Naive thymus-derived CD8-positive, alpha-beta T cell (primary cell): ENCODE measurements at places on chromosomes 3 and 15. TPM values are rescaled to one million over a fixed set of nuclear protein-coding genes. Genes with fewer than 3 reads are reported as not detected.

Gene ASB14
- not detected for total RNA-seq

DNA sequence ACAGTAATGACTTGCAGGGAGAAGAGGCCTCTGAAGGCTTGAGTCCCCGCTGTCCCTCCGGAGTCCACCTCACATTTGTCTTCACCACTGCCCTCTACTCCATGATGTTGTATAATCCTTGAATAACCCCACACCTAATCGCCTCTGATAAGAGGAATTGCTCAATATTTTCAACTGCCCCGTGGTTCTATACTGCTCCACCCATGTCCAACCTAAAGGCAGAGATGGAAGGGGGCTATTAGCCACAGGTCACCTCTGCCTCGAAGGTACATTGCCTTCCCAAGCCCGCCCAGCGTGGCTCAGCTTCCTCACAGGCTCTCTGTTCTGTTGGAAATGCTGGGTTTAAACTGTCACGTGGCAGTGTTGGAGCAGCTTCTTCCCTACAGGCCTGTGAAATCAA lies 12.4 kb downstream of the TLR9 start:
- H3K4me3 ChIP-seq: no peak overlapping the region
- peaks cover 23% of the 10 kb centered on the region for H3K4me1 ChIP-seq
- H3K27me3 ChIP-seq: no peaks in the 10 kb centered on the region
- H3K36me3 ChIP-seq: peaks cover 23% of the 10 kb centered on the region
- H3K27ac ChIP-seq: no peak overlapping the region

- H3K27ac ChIP-seq: peak overlapping the region; percentile 98
- H3K36me3 ChIP-seq: peaks cover 3% of the 10 kb centered on the region
- no peaks in the 10 kb centered on the region for H3K27me3 ChIP-seq
- peak overlapping the region; percentile 100 for H3K4me3 ChIP-seq
- DNase-seq: peak; percentile 44
Observed at GRCh38 chr3:25665315-25666280, 891 bp upstream of the TOP2B start.

Gene ELL3
- 4.4 TPM for total RNA-seq

DNA sequence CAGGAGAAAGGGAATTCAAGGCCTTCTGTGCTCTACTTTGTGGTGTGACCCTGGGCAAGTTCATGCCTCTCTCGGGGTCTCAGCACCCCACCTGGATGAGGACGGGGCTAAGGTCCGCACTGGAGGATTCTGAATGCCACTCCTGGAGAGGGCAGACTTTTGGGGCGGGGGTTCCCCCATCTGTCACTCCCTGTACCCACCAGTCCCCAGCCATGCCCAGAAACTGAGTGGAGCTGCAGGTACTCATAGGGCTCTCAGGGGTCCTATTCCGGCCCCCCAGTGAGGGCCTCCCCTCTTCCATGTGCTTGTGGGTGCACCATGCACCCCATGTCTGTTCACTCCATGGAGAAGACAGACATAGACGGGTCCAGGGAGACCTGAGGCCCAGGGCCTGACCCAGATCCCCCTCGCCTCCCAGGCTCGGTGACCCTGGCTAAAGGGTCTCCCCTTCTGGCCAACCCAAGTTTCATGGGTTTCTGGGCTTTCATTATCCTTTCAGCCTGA lies 26.0 kb downstream of the ACSBG1 start:
- H3K4me3 ChIP-seq: no peak overlapping the region
- peaks cover 1% of the 10 kb centered on the region for H3K4me1 ChIP-seq

- no peak for DNase-seq
- peaks cover 6% of the 10 kb centered on the region for H3K27me3 ChIP-seq
- no peaks in the 10 kb centered on the region for H3K36me3 ChIP-seq
- H3K27ac ChIP-seq: peak overlapping the region; percentile 34
- H3K4me3 ChIP-seq: no peak overlapping the region
- H3K4me1 ChIP-seq: peaks cover 17% of the 10 kb centered on the region
Observed at GRCh38 chr15:40072216-40072990, 33.4 kb upstream of the SRP14 start.

DNA sequence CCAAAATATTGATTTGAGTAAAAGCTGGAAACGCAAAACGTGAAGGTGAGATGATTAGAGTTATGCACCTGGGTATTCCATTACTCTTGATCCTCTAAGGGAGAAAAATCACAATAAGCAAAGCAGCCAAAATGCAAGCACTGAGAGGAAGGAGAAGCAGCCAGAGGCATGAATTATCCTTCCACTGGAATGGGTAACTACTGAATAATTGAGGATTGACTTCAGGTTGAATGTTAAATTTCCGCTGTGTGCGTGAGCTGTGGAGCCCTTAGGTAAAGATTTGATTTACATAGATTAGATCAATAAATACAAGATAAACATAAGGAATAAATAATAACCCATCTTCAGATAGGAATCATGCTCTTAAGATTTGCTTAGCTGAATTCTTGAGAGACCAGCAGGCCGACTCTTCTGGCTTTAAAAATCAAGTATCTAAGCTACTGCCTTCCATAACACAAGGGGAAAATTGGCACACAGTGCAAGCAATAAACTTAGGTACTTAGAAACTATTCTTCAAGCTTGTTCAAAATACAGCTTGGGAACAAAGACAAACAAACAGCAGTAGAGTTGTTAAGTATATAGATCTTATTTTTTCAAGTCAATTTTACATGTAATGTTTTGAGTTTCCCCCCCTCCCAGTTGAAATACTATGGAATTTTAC lies 1459.5 kb downstream of the ZPLD1 start:
- no peak for DNase-seq
- H3K27me3 ChIP-seq: no peaks in the 10 kb centered on the region
- no peak overlapping the region for H3K4me3 ChIP-seq
- no peak overlapping the region for H3K27ac ChIP-seq
- no peaks in the 10 kb centered on the region for H3K36me3 ChIP-seq
- no peaks in the 10 kb centered on the region for H3K4me1 ChIP-seq

- no peaks in the 10 kb centered on the region for H3K27me3 ChIP-seq
- no peak overlapping the region for H3K4me3 ChIP-seq
Observed at GRCh38 chr3:39287216-39288164, 7.7 kb upstream of the CX3CR1 start.

Gene APOD
- not detected for total RNA-seq

- H3K4me3 ChIP-seq: no peak overlapping the region
- H3K27me3 ChIP-seq: no peaks in the 10 kb centered on the region
- H3K27ac ChIP-seq: no peak overlapping the region
- no peak for DNase-seq
Observed at GRCh38 chr3:186922224-186922623, 8.1 kb upstream of the ST6GAL1 start.

Gene TAGLN3
- not detected for total RNA-seq

DNA sequence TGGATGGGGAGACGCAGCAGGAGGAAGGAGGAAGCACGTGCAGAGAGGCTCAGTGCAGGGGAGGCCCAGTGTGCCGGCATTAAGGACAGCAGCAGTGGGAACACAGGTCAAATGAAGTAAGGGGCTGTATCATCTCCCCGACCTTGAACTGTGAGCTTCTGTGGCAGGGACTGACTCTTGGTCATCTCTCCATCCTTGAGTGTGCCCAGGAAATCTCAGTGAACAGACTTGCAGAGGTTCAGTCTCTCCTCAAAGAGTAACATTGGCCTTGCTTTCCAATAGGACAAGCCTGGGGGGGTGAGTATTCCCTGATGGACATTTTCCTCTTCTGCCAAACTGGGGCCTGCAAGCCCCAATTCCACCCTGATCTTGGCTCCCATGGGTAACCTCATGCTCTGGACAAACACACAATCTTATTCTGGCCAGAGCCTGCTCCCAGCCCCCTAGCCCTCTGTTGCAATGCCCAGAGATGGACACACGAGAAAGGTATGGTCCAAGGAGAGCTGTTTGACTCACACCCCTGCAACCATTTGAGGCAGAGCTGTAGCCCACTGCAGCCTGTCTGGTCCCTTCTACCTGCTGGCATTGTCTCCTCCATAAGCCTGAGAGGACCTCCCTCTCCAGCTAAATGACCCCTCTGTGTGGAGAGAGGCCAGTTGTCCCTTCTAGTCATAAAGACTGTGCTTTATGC lies 50.9 kb downstream of the TLE3 start:
- no peak overlapping the region for H3K27ac ChIP-seq
- no peaks in the 10 kb centered on the region for H3K27me3 ChIP-seq
- DNase-seq: no peak
- no peak overlapping the region for H3K4me3 ChIP-seq
- H3K4me1 ChIP-seq: no peaks in the 10 kb centered on the region

DNA sequence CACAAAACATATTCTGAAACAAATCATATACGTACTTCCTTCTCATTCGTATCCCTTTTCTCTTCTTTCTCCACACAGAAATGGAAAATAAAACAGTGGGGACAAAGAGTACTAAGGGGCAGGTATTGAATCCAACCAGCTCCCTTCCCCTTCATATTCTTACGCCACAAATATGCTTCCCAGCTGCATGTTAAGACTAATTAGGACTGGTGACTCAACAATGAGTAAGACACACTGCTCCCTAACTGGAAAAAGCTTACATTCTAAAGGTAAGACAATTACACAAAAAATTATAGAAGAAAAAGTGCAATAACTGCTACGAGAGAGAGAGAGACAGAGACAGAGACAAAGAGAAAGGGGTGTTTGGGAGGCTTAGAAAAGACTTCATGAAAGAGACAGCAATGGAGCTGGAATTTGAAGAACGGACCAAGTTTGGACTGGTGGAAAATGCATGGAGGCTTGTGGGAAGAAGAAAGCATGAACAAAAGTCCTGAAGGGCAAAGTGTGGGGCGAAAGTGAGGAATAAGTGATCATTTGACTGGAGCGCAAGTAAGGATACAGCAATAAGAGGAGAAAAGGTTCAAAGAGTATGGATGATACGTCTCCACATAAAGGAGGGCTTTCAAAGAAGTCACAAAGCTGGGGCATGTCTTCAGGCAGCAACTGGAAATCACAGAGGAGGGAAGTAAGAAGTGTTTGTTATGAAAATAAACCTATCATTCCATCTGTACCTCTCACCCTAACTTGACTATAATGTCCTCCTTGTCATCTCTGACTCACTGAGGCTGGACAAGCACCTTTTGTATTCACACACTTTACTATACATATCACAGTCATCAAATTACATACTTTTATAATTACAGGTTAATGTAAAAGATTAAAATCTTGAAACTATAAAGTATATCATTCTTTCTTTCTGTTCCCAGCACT lies 49.2 kb downstream of the RYK start:
- no peak overlapping the region for H3K4me3 ChIP-seq
- DNase-seq: no peak
- H3K36me3 ChIP-seq: peaks cover 24% of the 10 kb centered on the region
- H3K4me1 ChIP-seq: peaks cover 8% of the 10 kb centered on the region
- H3K27ac ChIP-seq: no peak overlapping the region

DNA sequence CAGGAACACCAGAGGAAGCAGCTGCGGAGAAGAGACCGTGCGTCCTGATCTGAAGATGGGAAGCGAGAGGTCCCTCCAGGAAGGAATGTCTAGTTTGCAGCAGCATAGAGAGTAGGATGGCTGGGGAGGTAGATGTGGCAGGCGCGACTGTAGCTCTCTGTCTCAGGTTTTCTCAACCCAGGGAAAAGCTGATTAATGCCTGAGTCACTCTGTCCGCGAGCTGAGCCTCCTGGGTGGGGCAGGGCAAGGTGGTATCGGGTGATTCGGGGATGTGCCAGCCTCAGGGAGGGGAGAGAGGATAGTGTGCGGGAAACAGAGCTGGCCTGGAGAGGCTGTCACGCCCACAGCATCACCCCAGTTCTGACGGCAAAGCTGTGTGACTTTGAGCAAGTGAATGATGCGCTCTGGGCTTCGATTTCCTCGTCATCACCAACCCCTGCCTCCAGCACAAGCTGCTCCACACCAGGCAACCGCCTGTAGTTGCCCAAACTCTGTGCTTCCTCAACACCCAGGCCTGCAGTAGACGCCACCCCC lies 28.4 kb downstream of the CPN2 start:
- peaks cover 12% of the 10 kb centered on the region for H3K27me3 ChIP-seq
- H3K4me3 ChIP-seq: no peak overlapping the region
- no peaks in the 10 kb centered on the region for H3K4me1 ChIP-seq

GRCh38 chr15:65260968-65261367 lies 25.7 kb downstream of the PARP16 start:
- H3K4me1 ChIP-seq: no peaks in the 10 kb centered on the region
- no peaks in the 10 kb centered on the region for H3K27me3 ChIP-seq
- H3K4me3 ChIP-seq: no peak overlapping the region
- DNase-seq: no peak

- H3K4me1 ChIP-seq: no peaks in the 10 kb centered on the region
- no peaks in the 10 kb centered on the region for H3K36me3 ChIP-seq
- peaks cover 3% of the 10 kb centered on the region for H3K27me3 ChIP-seq
Observed at GRCh38 chr15:85947936-85948335, 131.7 kb upstream of the AGBL1 start.
